Head of caudate nucleus (tissue), 42 donors: ENCODE measurements at places on chromosomes 2 and 18.

DNA sequence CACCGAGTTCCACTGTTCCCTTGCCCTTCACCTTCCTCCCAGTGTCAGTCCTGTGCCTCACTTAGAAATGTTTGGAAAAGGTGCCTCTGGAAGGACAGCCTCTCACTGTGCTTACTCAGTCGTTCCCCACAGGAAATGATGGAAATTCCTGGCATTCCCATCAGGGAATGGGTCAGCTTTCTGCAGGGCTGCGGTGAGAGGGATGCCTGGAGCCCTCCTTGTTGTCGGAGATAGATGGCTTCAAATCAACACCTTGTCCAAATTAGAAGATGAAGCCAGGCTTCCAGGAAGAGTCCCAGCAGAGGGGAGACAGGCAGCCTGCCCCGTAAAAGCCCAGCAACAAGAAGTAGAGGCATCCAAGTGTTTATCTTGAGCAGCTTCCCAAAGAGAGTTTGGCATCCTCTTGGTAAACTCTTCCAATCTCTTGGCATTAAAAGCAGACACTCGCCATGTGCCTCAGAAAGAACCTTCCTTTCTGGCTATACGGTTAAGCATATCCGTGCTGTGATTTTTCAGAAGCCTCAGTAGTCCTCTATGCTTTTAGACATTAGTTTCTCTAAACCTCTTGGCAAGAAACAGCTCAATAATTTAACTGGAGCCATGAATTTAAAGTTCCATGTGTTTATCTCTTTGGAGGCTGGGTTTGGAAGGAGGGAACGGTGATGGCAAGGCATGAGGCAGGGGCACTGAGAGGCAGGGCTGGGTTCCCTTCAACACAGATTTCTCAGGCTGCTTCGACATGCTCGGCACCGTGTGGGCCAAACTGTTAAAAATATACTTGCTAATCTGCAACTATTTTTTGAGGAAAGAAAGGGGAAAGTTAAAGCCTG is 25.1 kb downstream of the COLEC12 start:
- no peak for DNase-seq

DNA sequence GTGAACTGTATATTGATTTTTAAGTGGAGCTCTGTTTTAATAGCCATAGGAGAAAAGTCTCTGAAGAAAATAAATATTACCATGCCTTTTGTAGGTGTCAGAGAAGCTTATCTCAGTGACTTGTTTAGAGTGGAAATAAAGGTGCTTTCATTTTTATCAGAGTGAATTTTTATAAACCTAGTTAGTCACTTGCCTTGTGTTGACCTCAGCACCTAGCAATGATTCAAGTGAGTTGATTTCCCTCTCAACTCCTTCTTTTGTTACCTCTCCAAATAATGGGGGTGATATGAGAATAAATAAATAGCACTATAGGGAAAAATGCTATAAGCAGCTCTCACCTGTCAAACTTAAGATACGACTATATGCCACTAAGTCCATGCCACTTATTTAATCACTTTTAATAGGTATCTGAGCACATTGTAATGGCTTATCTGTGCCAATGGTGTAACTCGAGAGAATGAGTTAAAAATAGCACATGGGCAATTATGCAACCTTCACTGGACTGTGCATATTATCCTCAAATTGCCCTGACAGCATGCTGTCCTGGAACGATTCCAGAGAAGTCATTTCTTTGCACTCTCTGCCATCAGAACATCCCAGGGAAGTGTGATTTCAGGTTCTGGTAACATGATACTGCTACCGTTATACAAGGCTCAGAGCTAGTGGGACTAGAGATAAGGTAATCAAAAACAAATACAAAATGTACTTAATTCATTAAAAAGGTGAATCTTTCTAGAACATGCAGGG is 290.8 kb downstream of the CCDC85A start:
- DNase-seq = no peak

DNA sequence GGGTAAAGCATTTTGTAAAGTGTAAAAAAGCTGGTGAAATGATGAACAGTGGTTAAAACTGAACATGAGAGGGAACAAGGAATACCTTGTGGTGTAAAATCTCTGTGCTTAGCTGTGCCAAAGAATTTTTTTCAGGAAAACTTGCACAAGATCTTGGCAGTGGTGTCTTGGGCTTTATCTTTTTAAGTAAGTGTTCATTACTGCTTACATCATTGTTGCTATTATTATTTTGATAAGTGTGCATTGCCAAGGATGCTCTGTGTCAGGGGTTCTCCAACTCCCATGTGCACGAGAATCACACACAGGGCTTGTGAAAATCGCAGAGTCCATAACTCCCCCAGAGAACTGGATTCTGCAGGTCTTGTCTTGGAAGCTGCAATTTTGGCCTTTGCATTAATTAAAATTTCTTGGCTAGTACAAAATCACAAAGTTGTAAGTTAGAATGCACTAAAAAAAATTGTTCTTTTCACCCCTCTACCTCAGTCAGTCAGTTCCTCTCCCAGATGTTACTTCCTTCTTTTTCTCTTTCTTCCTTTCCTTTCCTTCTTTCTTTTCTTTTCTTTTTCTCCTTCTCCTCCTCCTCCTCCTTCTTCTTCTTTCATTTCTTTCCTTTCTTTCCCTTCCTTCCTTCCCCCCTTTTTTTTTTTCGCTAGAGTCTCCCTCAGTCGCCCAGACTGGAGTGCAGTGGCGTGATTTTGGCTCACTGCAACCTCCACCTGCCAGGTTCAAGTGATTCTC is 37.8 kb downstream of the GATA6 start:
- no peak for DNase-seq

DNA sequence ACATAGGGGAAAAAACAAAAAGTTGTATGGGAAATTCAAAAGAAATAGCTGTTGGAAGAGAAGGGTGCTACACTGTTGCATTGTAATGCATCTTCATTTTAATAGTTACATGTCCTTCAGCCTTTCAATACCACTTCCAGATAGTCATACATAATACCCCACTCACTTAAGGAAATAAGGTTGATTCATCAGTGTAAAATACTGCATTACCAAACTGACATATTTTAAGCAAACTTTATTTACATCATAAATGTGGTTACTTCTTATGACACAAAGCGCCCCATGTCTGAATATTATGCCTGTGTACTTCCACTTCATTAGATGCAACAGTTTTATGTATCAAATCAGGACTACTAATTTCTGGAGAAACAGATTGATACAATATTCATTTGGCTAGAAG is 4.5 kb downstream of the RBMS1 start:
- DNase-seq = no peak

GRCh38 chr18:51867767-51868166 is 472.2 kb upstream of the DCC start:
- DNase-seq = no peak

GRCh38 chr2:2020897-2021296 is 276.6 kb upstream of the PXDN start:
- DNase-seq = no peak

- DNase-seq = no peak
Measured at GRCh38 chr2:31287654-31288053, 53.7 kb downstream of the EHD3 start.

DNA sequence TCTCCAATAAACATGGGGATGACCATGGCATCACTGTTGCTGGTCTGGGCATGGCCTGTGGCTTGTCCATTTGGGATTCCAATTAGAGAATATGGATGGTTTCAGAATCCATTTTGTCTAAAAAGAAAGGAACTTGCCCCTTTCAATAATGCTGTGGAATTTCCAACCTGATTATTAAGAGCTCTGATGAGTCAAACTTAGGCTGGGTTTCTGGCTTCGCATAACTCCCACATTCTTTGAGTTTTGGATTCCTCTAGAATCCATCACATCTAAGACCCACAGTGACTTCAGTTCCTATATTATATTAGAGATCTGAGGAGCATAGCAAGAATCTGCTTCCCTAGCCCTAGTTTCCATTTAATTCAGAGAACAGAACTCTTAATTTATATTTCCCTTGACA is 531.5 kb downstream of the TNS1 start:
- DNase-seq = no peak

DNA sequence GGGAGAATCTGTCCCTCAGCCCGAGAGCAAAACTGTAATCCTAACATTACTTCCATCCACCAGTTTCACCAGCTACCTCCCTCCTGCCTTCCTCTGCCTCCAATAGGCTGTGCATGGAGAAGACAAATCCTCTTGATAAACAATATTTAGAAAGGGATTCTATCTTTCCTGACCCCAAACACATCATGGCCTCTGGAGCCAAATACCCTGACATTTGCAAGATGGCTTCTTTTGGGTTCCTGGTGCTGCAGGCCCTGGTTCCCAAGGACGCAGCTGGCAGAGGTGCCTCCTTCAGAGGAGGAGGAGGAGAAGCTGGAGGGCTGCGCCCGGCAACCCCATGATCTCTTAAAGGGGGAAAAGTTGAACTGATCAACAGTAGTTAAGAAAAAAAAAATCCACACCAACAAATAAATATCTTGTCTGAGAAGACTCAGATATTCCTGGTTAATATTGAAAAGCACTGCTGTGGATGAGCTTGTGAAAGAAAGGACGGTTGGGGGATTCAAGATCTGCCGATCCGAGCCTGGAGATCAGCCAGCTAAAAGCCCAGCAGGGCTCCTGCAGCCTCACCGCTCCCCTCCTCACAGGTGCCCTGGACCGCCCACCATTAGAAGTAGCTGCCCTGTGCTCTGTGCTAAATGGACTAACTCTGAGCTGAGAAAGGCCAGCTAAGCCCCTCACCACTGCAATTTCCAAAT is 116.8 kb downstream of the MSH2 start:
- DNase-seq = no peak

GRCh38 chr2:237488295-237488694 is 1.2 kb downstream of the MLPH start:
- no peak for DNase-seq

DNA sequence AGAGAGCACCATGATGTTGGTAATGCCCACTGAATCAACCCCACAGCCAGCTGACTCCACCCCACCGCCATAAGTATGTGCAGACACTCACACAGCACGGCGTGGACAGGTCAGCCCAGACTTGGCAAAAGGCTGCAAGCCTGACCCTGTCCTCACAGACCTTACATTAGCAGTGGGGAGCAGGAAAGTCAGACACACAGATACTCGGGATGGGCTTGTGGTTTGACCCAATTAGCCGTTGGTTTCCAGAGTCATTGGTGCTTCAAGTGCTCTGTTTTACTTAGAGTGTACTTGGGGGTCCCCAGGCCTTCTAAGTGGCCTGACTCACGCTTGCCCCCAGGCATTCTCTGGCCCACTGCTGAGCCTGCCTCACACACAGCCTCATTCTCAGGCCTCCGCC is 36.7 kb downstream of the EN1 start:
- DNase-seq = no peak

DNA sequence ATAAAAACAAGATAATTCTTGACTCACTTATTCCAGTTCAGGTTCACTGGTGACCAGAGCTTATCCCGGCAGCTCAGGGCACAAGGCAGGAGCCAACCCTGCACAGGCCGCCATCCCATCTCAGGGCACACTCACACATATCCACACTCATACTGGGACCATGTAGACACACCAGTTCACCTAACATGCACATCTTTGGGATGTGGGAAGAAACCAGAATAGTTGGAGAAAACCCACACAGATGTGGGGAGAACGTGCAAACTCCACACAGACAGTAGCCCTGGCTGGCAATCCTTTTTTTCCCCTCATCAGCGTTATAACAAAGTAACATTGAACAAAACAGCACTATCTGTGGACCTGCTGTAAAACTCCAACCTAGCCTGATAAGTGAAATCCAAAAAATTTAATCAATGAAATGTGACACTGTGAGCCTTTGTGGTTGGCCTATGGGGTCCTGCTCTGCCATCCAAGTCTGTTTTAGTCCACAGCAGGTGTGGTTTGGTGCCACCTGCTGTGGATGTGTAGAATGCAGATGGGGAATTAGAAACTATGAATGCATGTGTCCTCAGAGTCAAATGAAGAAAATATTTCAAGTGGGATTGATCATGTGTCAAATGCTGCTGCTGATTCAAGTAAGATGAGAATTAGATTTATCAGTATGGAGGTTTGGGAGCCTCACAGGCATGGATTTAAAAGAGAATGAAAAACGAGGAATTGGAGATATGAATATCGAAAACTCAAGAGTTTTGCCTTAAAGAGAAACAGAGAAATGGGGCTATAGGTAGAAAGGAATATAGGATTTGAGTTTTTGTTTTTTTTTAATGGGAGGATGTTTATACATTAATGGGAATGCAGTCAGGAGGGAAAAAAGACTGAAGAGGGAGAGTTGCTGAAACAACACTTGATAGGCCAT is 47.0 kb downstream of the UGP2 start:
- DNase-seq = no peak

GRCh38 chr2:221589696-221590095 is 17.6 kb upstream of the EPHA4 start:
- DNase-seq = no peak

- DNase-seq = no peak
Measured at GRCh38 chr2:142582317-142582716, 295.1 kb upstream of the KYNU start.

GRCh38 chr2:118761771-118762170 is 85.7 kb downstream of the EN1 start:
- DNase-seq = no peak

- no peak for DNase-seq
Measured at GRCh38 chr2:190121971-190122370, 59.4 kb upstream of the MSTN start.

DNA sequence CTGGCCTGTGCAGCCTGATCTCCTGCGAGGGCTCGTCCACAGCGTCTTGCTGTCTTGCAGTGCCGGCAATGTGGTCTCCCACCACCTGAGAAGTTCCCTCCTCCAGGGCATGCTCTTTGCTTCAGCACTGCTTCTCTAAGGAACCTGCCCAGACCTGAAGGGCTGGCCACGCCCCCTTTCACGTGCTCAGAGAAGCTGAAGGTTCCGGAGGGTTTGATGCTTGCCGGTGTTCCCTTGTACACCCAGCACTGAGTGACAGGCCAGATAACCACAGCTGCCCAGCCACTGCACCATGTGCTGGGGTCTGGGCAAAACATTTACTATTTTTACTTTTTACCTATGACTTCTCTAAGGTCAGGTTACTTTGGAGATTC is 1.7 kb upstream of the POLR2D start:
- DNase-seq = no peak

GRCh38 chr2:85505551-85506238 is 33.3 kb upstream of the MAT2A start:
- DNase-seq = no peak

DNA sequence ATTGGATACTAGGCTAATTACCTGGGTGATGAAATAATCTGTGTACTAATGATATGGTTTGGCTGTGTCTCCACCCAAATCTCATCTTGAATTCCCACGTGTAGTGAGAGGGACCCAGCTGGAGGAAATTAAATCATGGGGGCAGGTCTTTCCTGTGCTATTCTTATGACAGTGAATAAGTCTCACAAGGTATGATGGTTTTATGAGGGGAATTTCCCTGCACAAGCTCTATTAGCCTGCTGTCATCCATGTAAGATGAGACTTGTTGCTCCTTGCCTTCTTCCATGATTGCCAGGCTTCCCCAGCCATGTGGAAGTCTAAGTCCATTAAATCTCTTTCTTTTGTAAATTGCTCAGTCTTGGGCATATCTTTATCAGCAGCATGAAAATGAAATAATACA is 394.1 kb upstream of the SYT4 start:
- DNase-seq = no peak
